ENCODE measurements at places on chromosomes 5 and 9.

GRCh38 chr5:169149317-169149716, 151.6 kb downstream of the SLIT3 start:
- no peak for DNase-seq

DNA sequence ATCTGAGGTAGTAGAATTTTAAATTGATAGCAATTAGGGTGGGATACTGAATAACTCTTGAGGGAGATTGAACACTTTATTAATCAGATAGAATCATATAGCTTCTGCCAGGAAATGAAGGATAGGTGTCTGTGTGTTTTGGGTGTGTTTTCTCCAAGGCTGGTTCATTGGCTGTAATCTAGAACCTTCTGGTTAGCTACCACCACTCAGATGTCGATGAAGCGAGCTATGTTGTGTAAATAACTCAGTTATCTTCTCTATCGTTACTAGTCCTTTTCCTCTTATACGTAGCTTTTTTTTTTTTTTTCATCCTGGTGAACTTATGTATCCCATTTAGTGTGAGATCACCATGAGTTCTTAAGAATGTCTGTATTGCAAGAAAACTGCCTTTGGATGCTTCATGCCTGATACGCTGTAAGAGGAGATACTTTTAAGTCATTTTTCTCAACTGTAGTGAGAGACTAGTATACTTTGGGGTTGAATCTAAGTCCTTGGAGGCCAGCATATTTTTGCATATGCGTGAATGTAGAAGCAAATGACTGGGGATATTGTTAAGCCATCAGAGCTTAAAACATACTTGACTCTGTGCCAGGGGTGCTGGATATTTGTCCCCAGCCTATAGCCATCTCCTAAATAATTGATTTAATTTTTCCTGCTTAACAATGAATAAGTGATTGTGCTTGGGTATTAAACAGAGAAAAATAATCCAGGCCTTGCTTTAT, 2.1 kb downstream of the TNFAIP8 start:
- DNase-seq, result no peak

- no peak for DNase-seq
These were observed 18.0 kb downstream of the IARS1 start for GRCh38 chr9:92275541-92275940.

GRCh38 chr5:37182667-37183066, 66.5 kb downstream of the CPLANE1 start:
- DNase-seq, result no peak

DNA sequence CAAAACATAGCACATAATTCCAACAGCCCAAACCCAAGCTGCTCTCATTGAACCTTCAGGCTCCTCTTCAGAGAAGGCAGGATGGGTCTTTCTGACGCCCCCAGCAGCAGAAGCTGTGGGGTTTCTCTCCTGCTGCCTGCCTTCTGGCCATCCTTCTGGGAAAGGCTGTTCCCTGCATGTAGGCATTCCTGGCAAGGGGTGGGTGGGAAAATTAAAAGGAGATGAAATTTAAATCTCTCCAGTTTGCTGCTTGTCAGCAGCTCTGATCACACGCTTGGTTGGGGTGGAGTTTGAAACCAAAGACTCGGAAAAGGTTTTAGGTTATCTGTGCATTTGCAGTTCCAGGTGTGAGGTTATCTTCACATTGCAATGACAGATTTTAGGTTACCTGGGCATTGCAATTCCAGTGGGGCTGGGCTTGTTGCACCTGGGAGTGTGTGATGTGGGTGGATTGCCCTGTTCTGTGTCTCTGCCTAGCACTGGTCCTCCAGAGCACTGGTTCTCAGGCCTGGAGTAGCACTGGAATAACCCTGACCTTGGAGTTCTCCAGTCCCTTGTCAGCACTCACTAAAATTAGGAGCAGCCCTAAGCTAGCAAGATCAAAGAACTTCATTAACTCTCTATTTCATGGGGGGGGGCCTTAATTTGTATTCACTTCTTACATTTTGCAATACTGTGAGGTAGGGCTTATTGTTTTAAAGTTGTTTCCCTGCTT, 109.7 kb downstream of the PDZD2 start:
- DNase-seq, result no peak

DNA sequence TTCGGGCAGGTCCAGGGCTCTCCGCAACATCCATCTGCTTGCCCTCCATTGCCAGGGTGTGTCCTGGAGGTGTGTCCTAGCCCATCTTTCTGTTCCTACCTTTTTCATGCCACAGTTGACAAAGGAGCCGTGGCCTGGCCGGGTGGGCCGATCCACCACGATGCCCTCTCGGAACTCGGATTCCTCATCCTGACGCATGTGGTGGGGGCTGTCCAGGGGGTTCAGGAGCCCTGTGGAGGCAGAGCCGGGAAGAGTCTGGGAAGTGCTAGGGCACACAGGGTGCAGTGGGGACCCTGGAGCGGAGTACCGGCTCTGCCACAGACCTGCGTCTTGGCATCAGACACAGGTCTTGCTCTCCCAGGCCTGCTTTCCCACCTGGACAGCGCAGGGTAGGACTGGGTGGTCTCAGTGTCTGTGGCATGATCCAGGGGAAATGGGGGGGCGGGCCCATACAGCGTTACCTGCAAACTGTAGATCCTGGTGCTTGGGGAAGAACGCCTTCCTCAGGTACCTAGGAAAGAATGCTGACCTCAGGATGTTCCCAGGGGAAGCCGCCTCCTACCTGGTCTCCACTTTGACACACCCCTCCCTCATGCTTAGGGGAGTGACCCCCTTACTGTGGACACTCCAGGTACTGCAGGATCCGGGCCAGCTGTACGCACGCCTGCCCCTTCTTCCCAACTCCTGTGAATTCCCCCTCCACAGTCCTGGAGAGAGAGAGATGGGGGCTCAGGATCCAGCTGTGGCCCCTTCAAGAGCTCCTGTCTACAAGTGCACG, 3.5 kb downstream of the SPOUT1 start:
- DNase-seq, result no peak

DNA sequence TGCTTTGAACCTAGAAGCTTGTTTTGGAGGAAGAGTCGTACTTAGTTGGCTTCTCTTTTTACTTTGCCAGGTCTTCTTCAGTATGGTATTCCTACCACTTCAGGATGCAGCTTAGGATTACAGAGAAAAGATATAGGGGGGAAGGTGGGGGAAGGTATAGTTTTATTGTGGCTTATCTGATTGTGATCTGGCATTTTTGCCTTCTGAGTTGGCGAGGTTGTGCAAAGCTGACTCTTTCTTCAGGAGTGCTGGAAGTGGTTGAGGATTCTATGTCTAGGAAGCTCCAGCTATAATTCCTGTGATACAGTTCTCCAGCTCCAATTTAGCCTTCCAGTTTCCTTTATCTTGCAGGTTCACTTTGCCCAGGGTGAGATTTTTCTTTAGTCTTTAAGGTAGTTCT, 7.0 kb downstream of the CDC42SE2 start:
- DNase-seq, result no peak

- DNase-seq, result no peak
These were observed 73.6 kb upstream of the RETREG1 start for GRCh38 chr5:16690243-16690852.

DNA sequence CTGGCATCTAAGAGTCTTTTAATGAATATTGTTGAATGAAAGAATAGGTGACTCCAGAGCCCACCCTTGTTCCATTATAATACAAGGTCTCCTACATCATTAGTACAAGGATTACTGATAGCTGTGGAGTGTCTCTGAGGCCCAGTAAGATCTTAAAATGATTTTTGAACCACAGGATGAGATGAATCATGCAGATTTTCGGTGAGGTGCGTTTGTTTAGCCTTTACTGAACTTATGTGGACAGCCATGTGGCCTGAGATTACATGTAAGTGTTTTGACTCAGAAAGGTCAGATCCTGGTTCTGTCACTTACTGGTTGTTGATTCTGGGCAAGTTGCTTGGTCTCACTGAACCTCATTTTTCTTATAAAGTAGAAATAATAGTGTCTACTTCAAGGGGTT, 21.6 kb downstream of the NFX1 start:
- no peak for DNase-seq

- no peak for DNase-seq
These were observed 120.5 kb downstream of the SNX18 start for GRCh38 chr5:54638106-54638505.

DNA sequence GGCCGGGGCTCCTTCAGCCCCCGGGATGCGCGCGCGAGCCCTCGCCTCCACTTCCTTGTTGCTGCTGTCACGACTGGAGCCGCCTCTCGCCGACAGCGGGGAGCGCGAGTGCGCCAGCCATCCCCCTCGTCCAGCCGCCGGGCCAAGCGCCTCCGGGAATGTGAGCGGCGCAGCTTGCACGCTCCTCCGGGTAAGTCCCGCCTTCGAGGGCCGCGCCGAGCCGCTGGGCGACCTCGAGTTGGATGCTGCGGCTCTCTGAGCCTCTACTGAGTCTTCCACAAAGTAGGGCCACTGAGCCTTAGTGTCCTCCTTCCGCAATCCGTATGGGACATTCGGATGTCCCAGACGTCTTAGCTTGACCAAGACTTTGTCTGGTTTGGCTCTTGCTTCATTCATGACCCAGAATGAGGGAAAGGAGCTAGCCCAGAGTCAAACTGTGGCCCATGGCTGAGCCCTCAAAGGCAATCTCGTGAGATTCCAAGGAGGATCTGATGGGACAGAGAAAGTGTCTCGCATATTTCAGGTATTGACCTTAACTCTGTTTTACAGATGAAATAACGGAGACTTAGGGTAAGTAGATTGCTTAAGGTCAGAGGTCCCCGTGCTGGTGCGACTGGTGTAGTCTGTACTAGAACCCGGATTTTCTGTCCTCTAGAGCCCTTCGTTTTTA, 586 bp downstream of the HMGXB3 start:
- DNase-seq, result peak; percentile 8

DNA sequence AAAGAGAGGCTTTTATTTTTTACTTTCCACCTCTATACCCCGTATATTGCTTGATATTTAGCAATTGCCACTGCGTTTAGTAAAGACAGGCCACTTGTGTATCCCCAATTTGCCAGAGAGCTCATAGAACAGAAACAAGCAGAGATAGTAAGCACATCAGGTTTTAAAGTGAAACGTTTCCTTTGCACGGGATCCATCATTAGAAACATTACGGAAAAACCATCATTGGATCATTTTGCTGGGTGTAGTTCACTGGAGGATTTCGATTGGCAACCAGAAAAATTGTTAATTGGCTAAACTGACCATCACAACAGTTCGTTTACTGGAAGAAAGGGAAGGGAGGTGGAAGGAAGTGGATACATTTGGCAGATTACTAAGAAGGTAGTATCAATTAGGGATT, 149.4 kb upstream of the STK32A start:
- DNase-seq, result no peak

All from hematopoietic multipotent progenitor cell (in vitro differentiated cells).